ENCODE measurements at places on chromosomes 1 and 21. TPM values are rescaled to one million over a fixed set of nuclear protein-coding genes. Genes with fewer than 3 reads are reported as not detected.

DNA sequence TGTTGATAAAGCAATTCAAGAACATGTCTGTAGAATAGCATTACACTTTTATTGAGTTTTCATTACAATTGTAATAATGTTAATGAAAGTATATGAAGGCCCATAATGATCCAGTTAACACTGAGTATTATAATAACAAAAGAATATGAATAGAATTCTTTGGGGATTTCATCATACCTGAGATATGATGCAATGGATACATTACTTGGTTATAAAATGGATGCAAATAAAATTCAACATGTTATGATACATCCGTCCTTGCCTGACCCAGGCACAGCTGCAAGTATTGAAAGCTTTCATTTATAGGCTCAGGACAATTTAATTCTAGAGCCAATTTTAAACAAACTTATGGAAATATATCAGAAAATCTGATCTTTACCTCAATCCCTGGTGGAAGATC is 8.2 kb upstream of the KCNA3 start:
- no peaks in the 10 kb centered on the region for H3K36me3 ChIP-seq
- DNase-seq: no peak
- H3K4me1 ChIP-seq: no peaks in the 10 kb centered on the region
- no peak overlapping the region for H3K4me3 ChIP-seq
- no peak overlapping the region for H3K27ac ChIP-seq

Gene POU3F1
- not detected for total RNA-seq

GRCh38 chr1:165112260-165112659 is 244.3 kb downstream of the LMX1A start:
- peaks cover 11% of the 10 kb centered on the region for H3K4me1 ChIP-seq
- DNase-seq: no peak
- H3K36me3 ChIP-seq: no peaks in the 10 kb centered on the region

DNA sequence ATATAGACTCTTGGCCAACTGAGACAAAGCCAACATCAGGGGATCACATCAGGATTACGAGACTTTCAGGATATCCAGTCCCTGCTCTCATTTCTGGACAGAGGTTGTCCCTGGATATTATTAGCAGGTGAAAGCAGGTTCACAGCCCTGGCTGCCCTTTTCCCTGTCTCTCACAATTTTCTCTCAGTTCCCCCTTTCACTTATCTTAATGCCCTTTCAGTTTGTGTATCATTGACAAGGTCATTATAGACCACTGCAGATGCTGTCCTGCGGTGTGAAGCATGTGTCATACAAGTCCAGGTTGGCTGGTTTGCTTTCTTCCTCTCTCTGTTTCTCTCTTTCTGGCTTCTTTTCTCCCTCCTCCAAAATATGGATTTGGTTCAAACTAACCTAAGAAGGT is 2.1 kb upstream of the KLHDC9 start:
- no peak for DNase-seq
- peaks cover 8% of the 10 kb centered on the region for H3K36me3 ChIP-seq
- no peak overlapping the region for H3K27ac ChIP-seq
- no peaks in the 10 kb centered on the region for H3K27me3 ChIP-seq
- no peak overlapping the region for H3K4me3 ChIP-seq

- H3K27me3 ChIP-seq: no peaks in the 10 kb centered on the region
- no peak overlapping the region for H3K27ac ChIP-seq
- no peaks in the 10 kb centered on the region for H3K36me3 ChIP-seq
- peaks cover 10% of the 10 kb centered on the region for H3K4me1 ChIP-seq
- DNase-seq: no peak
Measured at GRCh38 chr1:172343240-172344160, 77.0 kb upstream of the C1orf105 start.

DNA sequence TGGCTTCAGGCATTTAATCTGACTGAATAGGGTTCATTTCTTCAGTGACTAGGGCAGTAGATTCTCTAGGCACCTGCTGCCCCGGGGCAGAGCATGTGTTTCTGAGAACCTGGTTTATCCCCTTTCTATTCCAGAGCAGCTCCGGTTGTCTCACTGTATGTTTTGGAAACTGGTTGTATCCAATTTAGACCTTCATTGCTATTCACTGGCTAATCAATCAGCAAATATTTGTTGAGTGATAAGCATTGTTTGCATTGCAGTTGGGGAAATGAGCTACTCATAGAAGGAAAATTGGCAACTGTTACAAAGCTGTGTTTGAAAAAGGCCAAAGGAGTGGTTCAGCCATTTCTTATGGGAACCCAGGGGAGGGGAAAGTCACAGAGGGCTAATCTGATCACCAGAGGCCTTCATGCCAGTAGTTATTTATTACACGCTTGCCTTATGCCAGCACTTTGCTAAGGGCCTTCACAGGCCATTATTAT is 2.9 kb downstream of the QSOX1 start:
- H3K4me1 ChIP-seq: peaks cover 30% of the 10 kb centered on the region
- H3K4me3 ChIP-seq: no peak overlapping the region
- no peaks in the 10 kb centered on the region for H3K36me3 ChIP-seq
- H3K27me3 ChIP-seq: no peaks in the 10 kb centered on the region
- DNase-seq: no peak
- H3K27ac ChIP-seq: no peak overlapping the region

GRCh38 chr1:50893466-50893865 is 66.6 kb downstream of the FAF1 start:
- no peaks in the 10 kb centered on the region for H3K27me3 ChIP-seq
- H3K27ac ChIP-seq: no peak overlapping the region
- H3K4me1 ChIP-seq: no peaks in the 10 kb centered on the region
- H3K4me3 ChIP-seq: no peak overlapping the region
- DNase-seq: no peak

Gene ZMPSTE24
- 39.6 TPM for total RNA-seq

- H3K27ac ChIP-seq: no peak within 1 kb of the TSS
- H3K36me3 ChIP-seq: peaks cover 19% of the 10 kb centered on the region
- no peaks in the 10 kb centered on the region for H3K4me1 ChIP-seq
- H3K27me3 ChIP-seq: no peaks in the 10 kb centered on the region
- DNase-seq: no peak
Measured at GRCh38 chr1:41021526-41022308, at the start of gene SLFNL1. SLFNL1 (minus strand) TSS chr1:41021725; CDS start chr1:41020660, 1,065 bp downstream.

DNA sequence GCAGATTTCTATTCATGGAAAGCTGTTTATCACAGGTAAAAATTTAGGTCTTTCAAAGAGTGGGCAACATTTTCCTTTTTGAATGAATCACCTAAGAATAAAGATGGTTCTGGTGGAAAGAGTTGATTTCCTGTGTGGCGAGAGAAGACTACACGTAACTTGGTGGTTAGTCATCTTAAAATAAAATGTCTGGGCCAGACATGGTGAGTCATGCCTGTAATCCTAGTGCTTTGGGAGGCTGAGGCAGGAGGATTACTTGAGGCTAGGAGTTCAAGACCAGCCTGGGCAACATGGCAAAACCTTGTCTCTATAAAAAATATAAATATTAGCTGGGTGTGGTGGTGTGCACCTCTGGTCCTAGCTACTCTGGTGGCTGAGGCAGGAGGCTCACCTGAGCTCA is 65.7 kb downstream of the DISP1 start:
- H3K27me3 ChIP-seq: no peaks in the 10 kb centered on the region
- no peak overlapping the region for H3K27ac ChIP-seq
- H3K36me3 ChIP-seq: no peaks in the 10 kb centered on the region
- H3K4me1 ChIP-seq: peaks cover 8% of the 10 kb centered on the region
- no peak overlapping the region for H3K4me3 ChIP-seq

Gene SPRR5
- not detected for total RNA-seq

GRCh38 chr1:183435497-183435896 is 17.3 kb upstream of the NMNAT2 start:
- no peaks in the 10 kb centered on the region for H3K36me3 ChIP-seq
- 0 out of 2 replicates have a peak, but pooled peaks cover 3% of the 10 kb centered on the region for H3K4me1 ChIP-seq
- H3K27me3 ChIP-seq: no peaks in the 10 kb centered on the region
- no peak for DNase-seq
- no peak overlapping the region for H3K27ac ChIP-seq

Gene CFAP107
- not detected for total RNA-seq

- peak overlapping the region; percentile 16 for H3K27ac ChIP-seq
- no peaks in the 10 kb centered on the region for H3K27me3 ChIP-seq
- no peaks in the 10 kb centered on the region for H3K36me3 ChIP-seq
- H3K4me3 ChIP-seq: no peak overlapping the region
- peak; percentile 15 for DNase-seq
Measured at GRCh38 chr1:214332946-214333798, 52.2 kb downstream of the SMYD2 start.

DNA sequence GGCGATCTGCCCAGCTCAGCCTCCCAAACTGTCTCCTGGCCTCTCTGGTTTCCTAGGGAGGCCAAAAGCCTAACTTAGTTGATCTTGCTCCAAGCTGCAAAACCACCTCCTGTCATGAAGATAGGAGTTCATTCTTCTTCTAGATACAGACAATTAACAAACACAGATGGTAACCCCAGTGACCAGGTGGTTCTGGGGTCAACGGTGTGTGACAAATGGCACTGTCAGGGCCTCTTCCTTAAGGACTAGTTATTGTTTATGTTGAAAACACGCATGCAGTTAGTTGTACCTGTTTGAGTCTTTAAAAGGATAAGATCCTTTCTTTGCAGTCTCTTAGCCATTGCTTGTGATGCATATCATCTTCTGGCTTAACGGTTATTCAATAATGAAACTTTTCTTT is 4.6 kb upstream of the UMODL1 start:
- H3K4me1 ChIP-seq: peaks cover 8% of the 10 kb centered on the region
- H3K27ac ChIP-seq: no peak overlapping the region
- H3K4me3 ChIP-seq: no peak overlapping the region
- DNase-seq: no peak
- H3K36me3 ChIP-seq: no peaks in the 10 kb centered on the region

Gene BSND
- not detected for total RNA-seq

DNA sequence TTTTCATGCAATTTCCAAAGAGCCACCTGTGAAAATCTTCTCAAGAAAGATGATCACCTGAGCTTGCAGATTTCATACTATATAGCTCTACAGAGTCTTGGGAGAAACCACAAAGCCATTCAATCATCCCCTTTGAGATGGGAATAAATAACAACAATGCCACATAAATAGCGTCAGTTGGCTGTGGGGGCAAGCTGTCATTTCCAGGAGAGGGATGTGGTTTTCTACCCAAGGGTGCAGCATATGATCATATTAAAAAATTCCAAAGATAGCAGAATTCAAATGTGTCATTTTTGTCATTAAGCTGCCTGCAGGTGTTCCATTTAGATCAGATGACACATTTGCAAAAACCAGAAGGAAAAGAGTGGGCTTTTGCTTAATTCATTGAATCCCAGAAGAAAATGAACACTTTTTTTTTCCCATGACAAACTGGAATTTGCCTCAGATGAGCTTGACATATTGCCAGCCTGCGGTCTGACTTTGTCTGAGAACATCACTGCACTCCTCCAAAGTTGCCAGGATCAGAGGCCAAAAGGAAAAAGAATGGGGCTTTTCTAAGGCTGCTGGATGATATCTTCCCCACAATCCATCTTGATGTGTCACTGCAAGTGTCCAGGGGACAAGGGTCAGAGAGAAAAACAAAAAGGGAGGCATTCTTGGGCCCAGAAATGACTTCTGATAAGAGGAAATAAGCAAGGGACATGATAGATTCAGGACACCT is 314.1 kb upstream of the USP25 start:
- DNase-seq: no peak
- no peak overlapping the region for H3K4me3 ChIP-seq
- H3K36me3 ChIP-seq: no peaks in the 10 kb centered on the region
- H3K4me1 ChIP-seq: no peaks in the 10 kb centered on the region
- no peaks in the 10 kb centered on the region for H3K27me3 ChIP-seq

- H3K4me3 ChIP-seq: no peak overlapping the region
- no peaks in the 10 kb centered on the region for H3K36me3 ChIP-seq
- H3K4me1 ChIP-seq: no peaks in the 10 kb centered on the region
- no peaks in the 10 kb centered on the region for H3K27me3 ChIP-seq
- H3K27ac ChIP-seq: no peak overlapping the region
Measured at GRCh38 chr1:19365721-19366120, 53.6 kb downstream of the SLC66A1 start.

DNA sequence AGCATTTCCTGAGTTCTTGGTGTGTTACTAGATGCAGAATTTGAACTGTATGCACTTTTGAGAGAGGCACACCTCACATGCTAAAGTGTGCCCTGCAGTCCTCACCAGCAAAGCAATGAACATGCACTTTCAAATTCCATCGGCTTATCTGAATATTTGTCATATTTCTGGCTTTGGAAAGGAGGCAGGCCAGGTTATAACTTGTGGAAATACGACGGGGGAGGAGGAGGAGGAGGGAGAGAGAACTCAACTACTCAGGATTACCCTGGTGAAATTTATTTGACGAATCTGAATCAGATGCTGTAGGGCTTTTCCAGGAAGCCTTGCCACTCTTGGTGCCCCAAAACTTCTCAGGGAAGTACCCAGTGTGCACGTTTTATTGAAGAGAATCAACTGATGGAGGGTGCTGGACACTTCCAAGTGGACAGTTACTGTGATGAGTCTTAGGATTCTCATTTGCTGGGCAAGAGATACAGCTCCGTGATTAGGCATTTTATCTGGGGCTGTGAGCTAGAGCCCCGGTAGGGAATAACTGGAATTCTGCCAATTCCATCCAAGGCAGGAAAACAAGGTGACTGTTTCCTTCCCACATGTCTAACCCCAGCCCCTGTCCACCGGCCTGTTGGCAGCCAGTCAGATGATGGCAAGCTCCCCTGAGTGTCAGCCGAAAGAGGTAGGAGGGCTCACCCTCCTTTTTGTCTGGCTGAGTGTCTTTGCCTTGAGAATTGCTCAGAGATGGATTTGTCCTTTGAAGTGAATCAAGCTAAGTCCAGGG is 3.8 kb downstream of the PDPN start:
- H3K36me3 ChIP-seq: no peaks in the 10 kb centered on the region
- H3K4me3 ChIP-seq: no peak overlapping the region
- H3K27me3 ChIP-seq: no peaks in the 10 kb centered on the region

Gene GBP1
- 0.15 TPM for total RNA-seq

Gene NTMT2
- not detected for total RNA-seq

Gene CRNN
- not detected for total RNA-seq

GRCh38 chr1:53390261-53390660 is 62.4 kb upstream of the LRP8 start:
- DNase-seq: no peak
- H3K27ac ChIP-seq: no peak overlapping the region
- no peak overlapping the region for H3K4me3 ChIP-seq
- no peaks in the 10 kb centered on the region for H3K36me3 ChIP-seq
- no peaks in the 10 kb centered on the region for H3K27me3 ChIP-seq
- peaks cover 4% of the 10 kb centered on the region for H3K4me1 ChIP-seq

DNA sequence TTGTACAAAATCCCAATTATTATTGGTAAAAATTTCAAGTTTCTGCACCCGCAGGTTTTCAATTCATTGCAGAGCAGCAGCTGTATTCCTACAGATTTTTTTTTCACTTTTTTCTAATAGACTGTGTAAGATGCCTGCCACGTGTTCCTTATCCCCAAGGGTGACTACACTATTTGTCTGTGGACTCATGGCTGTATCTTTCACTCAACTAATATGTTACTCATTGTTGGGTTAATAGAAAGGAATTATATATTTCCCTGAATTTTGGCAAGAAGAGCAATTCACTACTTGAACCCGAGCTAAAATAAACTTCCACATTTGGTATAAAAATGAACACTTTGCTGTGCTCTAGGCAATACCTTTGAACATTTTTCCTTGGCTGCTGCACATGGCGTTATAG is 158.7 kb downstream of the NCAM2 start:
- no peak for DNase-seq
- H3K36me3 ChIP-seq: no peaks in the 10 kb centered on the region
- H3K27me3 ChIP-seq: no peaks in the 10 kb centered on the region
- no peak overlapping the region for H3K4me3 ChIP-seq
